ENCODE measurements at places on chromosomes 5 and 9. TPM values are rescaled to one million over a fixed set of nuclear protein-coding genes. Genes with fewer than 3 reads are reported as not detected.

DNA sequence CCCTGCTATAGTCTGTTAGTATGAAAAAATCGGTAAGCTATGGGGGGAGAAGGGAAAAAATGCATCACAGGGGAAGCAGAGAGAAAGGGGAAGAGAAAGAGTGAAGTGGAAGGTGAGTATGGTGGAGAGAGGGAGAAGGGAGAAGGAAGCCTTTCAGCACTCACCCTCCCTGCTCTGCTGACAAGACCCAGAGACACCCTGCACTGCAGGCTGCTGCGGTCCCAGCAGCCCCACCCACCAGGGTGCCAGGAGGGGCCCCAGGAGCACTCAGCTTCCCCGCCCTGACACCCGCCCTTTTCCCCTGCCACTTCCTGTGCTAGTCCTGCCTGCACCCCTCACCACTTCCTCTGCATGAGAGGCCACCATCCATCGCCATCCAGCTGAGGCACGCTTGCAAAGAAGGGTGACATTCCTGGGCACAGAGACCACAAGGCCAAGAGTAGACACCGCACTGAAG is 12.7 kb downstream of the STK10 start:
- peak; percentile 39 for DNase-seq

GRCh38 chr5:79241535-79241979 is 5.6 kb downstream of the JMY start:
- no peak for DNase-seq

Gene CCNG1
- 69.9 TPM for total RNA-seq

Gene ORM2
- not detected for total RNA-seq

DNA sequence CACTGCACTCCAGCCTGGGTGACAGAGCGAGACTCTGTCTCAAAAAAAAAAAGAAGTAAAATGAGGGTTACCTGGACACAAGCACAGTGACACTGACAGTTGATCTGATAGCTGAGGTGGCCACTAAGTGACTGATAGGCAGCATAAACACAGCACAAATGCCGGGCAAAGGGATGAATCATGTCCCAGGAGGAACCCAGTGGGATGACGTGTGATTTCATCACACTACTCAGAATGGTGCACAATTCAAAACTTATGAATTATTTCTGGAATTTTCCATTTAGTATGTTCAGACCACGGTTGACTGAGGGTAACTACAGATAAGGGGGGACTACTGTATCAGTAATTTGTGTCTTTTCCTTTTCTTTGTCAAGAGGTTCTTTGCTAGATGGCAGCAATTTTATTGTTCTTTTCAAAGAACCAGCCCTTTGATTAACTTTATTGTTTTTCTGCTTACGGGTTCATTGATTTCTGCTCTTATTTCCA is 34.3 kb upstream of the RNF130 start:
- DNase-seq, result no peak

DNA sequence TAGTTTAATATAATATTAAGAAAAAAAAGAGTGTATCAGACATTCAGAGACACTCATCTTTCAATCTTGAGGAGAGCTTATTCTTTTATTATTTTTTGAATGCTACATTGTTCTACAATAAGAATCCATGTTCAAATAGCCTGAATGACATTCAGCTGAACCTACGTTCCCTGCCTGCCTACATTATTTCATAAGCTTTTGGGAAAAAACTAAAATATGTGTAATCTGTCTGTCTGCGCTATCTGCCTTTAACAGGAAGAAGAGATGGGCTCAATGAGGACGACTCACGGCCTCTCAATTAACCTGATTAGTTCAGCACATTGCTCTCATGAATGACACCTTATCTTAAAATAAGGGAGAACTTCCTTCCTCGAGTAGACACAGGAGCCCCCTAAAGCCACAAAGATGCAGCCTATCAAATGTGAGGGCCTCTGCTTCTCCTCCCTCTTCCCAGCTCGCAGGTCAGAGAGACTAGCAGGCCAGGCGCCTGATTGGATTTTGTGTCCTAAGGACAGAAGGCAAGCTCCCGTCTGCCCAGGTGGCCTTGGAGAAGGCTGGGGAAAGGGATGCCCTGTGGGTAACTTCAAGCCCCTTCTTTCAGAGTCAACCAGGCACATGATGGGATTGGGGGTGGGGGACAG is 37.8 kb downstream of the EBF1 start:
- DNase-seq, result no peak

DNA sequence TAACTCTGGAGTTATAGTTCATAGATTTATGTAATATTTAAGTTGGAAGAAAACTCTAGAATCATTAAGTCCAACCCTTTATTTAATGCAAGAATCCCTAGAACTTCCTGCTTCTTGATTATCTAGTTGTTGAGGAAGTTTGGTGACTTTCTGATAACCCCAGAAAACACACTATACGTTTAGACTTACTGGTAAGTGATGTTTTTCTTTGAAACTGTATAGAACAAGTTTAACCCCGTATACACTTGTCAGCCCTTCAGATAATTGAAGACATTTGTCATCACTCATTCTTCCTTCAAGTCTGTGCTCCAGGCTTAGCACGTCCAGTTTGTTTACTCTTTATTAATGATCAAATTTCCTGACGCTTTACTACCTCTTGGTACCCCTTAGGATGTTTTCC is 9.0 kb downstream of the NDUFS4 start:
- no peak for DNase-seq

- peak; percentile 76 for DNase-seq
Observed at GRCh38 chr9:111482694-111483438, 1.3 kb downstream of the ECPAS start.

Gene SLC6A19
- total RNA-seq, result not detected

Gene SLC36A2
- not detected for total RNA-seq

Gene PHF24
- not detected for total RNA-seq

DNA sequence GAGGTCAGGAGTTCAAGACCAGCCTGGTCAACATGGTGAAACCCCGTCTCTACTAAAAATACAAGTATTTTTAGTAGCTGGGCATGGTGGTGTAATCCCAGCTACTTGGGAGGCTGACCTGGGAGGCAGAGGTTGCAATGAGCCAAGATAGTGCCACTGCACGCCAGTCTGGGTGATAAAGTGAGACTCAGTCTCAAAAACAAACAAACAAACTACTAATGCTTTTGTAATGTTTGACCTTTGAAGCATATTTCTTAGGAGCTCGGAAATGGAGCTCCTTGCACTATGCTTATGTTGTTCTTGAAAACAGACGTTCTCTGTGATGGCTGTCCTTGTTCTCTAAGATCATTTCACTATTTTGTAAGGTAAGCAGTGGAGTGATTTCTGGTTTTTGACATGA is 6.0 kb downstream of the F2RL2 start:
- no peak for DNase-seq

DNA sequence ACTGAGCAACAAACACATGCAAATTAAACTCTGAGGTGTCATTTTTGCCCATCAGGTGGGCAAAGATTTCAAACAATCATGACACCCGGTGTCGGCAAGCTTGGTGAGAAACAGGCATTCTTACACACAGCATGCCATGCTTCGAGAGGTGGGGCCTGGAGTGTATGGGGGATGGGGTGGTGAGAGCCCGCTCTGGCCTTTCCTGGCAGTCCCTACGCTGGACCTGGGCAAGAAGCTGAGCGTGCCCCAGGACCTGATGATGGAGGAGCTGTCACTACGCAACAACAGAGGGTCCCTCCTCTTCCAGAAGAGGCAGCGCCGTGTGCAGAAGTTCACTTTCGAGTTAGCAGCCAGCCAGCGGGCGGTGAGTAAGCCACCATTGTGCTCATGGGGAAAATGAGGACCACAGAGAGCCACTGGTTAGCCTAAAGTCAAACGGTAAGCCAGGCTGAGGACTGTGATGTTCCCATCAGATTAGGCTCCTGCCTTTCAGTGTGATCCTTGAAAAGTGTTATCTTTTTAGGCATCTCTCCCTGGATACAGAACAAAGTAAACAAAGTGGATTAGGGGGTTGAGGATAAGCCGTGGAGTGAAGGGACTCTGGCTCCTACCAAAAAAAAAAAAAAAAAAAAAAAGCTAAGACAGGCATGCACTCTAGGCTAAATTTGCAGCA is 9.4 kb downstream of the MYOZ3 start:
- DNase-seq, result no peak

GRCh38 chr5:170562875-170563228 is 59.0 kb downstream of the KCNIP1 start:
- DNase-seq, result no peak

DNA sequence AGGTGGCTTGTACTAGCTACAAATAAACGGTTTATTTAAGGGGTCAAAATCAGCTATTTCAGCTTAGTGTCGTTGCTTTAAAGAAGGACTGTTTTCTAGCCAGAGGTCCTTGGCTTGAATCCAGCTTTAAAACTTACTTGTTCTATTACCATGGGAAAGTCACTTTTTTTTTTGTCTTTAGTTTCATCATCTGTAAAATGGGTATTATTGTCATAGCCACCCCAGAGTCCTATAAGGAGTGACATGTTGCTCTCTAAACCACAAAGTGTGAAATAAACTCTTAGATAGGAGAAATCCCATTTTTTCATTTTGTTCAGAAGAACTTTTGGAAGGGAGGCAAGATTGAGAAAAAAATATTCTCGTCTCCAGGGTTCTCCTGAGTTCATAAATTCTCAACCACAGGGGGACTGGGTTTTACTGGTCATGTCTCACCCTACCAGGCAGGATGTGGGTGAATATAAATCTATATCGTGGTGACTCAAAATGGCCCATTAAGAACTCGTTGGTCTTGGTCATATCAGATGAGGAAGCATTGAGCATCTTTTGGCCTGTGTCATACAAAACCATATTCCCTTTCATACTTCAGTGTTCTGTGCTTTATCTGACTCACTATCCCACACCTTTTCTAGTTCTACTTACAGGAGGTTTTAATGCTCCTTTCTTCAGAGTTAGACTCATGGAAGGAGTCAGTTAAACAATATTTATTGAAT is 202.7 kb upstream of the NR3C1 start:
- no peak for DNase-seq

GRCh38 chr9:9913276-9913832 is 699.4 kb downstream of the PTPRD start:
- no peak for DNase-seq

GRCh38 chr5:72837524-72838096 is 21.1 kb downstream of the TNPO1 start:
- no peak for DNase-seq

- DNase-seq, result no peak
Observed at GRCh38 chr5:113387844-113388243, 46.9 kb downstream of the TSSK1B start.

Gene PRR16
- total RNA-seq, result not detected

- no peak for DNase-seq
Observed at GRCh38 chr9:36436909-36437308, 36.8 kb upstream of the RNF38 start.

DNA sequence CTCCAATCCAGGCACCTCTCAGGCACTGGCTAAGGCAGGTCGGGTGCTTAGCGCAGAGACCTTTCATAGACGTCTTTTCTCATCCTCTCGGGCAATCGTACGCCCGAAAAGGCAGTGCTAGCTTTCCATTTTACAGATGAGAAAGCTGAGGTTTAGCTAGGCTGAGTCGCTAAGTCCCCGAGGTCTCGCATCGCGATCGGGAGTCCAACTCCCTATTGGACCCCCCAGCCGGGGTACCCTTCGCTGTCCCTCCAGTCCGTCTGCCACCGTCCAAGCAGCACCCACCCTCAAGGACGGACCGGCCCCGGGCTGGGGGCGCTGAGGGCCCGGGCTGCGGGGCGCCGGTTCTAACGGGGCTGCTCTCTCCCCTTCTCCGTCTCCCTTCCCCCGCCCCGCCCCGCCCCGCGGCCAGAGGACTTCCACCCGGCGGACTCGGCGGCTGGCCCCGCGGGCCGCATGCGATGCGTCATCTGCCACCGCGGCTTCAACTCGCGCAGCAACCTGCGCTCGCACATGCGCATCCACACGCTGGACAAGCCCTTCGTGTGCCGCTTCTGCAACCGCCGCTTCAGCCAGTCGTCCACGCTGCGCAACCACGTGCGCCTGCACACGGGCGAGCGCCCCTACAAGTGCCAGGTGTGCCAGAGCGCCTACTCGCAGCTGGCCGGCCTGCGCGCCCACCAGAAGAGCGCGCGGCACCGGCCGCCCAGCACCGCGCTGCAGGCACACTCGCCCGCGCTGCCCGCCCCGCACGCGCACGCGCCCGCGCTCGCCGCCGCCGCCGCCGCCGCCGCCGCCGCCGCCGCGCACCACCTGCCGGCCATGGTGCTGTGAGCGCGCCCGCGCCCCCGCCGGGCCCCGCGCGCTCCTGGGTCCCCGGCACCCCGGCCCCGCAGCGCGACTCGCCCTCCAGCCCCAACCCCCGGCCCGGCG is 12.5 kb upstream of the EXOSC2 start:
- peak; percentile 84 for DNase-seq

DNA sequence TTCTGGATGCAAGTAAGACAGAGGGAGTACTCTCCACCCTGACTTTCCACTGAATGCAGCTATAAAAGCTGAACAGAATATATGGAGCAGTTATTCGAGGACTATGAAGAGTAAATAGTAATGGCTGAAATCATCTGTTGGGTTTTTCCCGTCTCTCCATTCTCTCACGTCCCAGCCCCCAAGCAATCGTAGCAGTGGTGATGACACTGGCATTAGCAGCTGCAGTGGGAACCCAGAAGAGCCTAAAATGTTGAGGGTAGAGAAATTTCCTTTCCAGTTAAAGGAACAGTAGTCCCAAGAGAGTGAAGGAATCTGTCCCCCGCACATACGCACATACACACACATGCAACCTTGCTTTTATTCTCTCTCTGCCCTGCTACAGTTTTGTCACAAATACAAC is 33.2 kb downstream of the MED27 start:
- no peak for DNase-seq

- DNase-seq, result no peak
Observed at GRCh38 chr9:132074736-132075135, 4.9 kb downstream of the MED27 start.

GRCh38 chr5:107135391-107135790 is 535.3 kb downstream of the EFNA5 start:
- DNase-seq, result no peak

DNA sequence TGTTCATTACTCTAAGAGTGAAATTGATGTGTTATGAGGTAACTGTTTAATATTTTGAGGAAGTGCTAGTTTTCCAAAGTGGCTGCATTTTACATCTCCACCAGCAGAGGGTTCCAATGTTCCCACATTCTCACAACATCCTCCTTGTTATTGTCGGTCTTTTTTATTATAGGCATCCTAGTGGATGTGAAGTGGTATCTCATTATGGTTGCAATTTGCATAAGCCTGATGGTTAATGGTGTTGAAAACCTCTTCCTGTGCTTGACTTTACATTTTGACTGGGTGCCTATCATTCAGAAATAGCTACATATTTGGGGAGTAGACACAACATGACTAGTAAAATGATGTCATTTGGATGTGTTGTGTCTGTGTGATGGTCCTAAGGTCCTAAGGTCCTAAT is 143.6 kb downstream of the MRPS30 start:
- peak; percentile 79 for DNase-seq

Gene MAMDC4
- 14.9 TPM for total RNA-seq

GRCh38 chr5:24712047-24712446 is 67.3 kb upstream of the CDH10 start:
- no peak for DNase-seq

GRCh38 chr5:27241564-27242257 is 203.3 kb upstream of the CDH9 start:
- peak; percentile 81 for DNase-seq

Gene IFNA21
- total RNA-seq, result not detected

Gene SNCAIP
- not detected for total RNA-seq

GRCh38 chr9:7739595-7739994 is 60.0 kb downstream of the DMAC1 start:
- DNase-seq, result no peak

Data from HT-29 (cell line).